ENCODE measurements at places on chromosomes 1 and 21.

DNA sequence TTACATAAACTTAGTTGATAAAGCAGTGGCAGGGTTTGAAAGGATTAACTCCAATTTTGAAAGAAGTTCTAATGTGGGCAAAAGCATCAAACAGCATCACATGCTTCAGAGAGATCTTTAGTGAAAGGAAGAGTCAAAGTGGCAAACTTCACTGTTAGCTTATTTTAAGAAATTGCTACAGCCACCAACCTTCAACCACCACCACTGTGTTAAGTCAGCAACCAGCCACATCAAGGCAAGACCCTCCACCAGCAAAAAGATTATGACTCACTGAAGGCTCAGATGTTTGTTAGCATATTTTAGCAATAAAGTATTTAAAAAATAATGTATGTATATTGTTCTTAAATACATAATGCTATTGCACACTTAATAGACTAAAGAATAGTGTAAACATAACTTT is 21.3 kb upstream of the MAGI3 start:
- no peak for DNase-seq

GRCh38 chr1:170247751-170248521 is 102.2 kb downstream of the NTMT2 start:
- no peak for DNase-seq

- DNase-seq = no peak
Observed at GRCh38 chr1:94020764-94021579, 100.0 kb downstream of the ABCA4 start.

GRCh38 chr1:20587661-20588053 is 1.2 kb upstream of the CDA start:
- DNase-seq = no peak

DNA sequence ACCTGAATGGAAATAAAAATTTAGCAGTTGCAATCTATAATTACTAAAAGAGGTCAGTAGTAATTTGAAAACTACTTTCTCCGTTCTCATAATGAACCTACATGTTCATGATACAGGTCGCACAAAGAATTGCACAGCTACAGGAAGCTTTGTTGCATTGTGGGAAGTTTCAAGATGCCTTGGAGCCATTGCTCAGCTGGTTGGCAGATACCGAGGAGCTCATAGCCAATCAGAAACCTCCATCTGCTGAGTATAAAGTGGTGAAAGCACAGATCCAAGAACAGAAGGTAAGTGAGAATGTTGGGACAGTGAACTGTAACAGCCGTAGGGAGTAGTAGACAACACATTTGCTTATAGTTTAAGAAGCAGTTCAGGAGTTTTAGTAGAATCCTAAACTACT is 68.8 kb upstream of the BMP8A start:
- no peak for DNase-seq

DNA sequence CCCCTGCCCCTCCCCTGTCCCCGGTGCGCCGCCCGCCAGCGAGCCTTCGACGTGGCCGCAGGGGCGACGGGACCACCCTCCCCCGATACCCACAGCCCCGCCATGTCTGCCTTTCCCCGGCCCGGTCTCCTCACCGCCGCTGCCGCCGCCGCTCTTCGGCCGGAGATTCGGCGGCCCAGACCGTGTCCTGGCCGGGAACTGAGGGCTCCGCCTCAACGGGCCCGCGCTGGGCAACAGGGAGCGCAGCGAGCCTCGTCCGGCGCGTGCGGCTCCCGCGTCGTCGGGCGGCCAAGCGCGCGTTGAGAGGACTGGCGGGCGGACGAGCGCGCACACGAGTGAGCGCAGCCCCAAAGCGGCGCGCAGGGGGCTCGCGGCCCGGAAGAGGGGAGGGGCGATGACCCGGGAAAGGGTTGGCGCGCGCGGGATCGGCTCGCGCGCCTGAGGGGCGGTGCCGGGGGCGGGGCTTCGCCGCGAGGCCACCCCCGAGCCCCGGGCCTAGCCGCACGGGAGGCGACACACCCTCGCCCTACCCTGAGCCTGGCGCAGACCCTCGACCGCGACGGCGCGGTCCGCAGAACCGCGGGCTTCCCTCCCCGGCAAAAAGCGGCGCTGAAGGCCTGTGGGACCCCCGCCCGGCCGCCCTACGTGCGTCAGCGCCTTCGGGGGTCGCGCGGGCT is at the start of gene BTG3:
BTG3 (minus strand) TSS at position 337 of the 677 bp plus-strand sequence. CDS start 3,757 bp downstream, outside the sequence.
- DNase-seq = no peak

GRCh38 chr1:55159571-55159970 is 55.6 kb downstream of the USP24 start:
- no peak for DNase-seq
